ENCODE measurements at places on chromosomes 2 and 18.

GRCh38 chr18:650428-650858 lies 7.0 kb upstream of the TYMS start:
- DNase-seq: no peak

DNA sequence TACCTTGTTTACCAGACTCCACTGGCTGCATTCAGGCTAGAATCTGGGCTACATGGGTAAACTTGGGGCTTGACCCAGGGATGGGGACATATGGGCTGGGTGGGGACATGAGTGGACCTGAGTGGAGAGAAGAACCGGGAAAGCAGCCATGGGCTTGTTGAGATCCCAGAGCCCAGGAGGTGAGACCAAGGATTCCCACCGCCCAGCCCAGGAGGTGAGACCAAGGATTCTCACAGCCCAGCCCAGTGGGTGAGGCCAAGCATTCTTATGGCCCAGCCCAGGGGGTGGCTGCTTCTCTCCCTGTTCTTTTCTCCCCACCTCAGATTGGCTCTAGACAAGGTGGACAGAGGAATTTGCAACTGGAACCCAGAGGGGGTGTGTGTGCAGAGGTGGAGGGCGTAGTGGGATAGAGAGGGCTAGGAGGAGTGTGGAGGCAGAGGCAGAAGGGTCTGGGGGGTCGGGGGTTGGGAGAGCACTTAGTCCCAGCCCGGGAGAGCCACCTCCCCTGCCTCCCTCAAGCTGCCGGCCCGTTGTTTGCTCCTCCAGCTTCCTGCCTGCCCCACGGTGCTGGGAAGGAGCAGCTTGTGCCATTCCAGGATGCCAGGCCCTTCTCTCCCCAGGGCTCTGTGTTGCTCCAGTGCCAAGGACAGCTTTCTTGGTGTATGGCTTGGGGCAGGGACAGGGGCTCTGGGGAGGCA lies 25.6 kb downstream of the GLI2 start:
- no peak for DNase-seq

GRCh38 chr2:112483042-112483473 lies 1.1 kb downstream of the TTL start:
- DNase-seq: no peak

- no peak for DNase-seq
Measured at GRCh38 chr18:68604256-68604655, 110.7 kb downstream of the TMX3 start.

- DNase-seq: no peak
Measured at GRCh38 chr2:234852035-234852434, 99.8 kb upstream of the SH3BP4 start.
